ENCODE measurements at places on chromosomes 3 and 15.

GRCh38 chr15:31264559-31265089 lies 62.0 kb upstream of the KLF13 start:
- DNase-seq: no peak

GRCh38 chr3:48285132-48285531 lies 44.2 kb downstream of the ZNF589 start:
- no peak for DNase-seq

- DNase-seq: no peak
These were observed 225.0 kb upstream of the PROK2 start for GRCh38 chr3:72009851-72010443.

DNA sequence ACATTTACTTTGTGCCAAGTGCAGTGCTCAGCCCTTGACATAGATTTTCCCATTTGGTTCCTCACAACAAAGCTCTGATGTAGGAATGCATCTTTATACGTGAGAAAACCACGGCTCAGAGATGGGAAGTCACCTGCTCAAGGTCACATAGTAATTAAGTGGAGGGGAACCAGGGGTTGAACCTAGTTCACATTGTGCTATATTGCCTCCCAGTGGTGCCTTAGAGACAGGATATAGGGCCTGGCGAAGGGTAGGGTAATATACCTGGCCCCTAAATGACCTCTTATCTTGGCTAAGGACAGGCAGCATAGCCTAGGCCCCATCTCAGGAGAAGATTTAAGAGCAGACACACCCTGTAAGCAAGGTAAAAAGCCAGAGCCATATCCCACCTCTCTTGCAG lies 71.5 kb downstream of the FOXP1 start:
- DNase-seq: no peak

DNA sequence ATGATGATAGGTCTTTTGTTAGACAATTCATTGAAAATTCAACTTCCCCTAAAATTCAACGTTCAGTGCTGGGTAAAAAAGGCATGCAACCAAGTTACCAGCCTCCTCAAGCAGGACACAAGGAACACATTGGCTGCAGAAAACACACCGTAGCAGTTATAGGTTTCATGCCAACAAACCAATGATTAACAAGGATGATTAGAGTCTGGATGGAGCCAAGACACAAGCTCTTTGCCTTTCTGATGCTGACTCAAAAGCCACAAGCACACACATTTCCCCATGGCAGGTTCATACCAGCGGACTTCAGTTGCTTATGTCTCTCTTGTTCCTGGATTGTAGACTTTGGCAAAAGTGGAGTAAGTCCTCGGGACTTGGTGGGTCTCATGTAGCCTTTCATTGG lies 105.8 kb downstream of the DHX30 start:
- no peak for DNase-seq

GRCh38 chr3:105579439-105579838 lies 212.7 kb downstream of the ALCAM start:
- DNase-seq: no peak

- no peak for DNase-seq
These were observed 249.3 kb upstream of the TGFBR2 start for GRCh38 chr3:30356866-30357753.

DNA sequence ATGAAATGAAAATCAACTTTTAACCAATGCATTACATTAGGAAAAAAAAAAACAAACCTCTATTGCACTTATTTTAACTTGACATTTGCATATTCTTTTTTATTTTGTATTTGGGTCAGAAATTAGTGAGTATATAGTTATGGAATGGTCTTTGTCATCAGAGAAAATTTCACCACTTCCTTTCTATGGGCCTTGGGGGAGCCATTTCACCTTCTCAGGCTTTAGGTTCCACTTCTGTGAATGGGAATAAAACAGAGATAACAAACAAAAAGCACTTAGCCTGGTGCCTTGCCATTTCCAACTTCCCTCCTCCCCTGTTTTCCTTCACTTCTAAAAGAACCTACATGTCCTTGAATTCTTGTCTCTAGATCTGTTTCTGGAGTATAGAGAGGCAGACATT lies 168.0 kb upstream of the STT3B start:
- no peak for DNase-seq

DNA sequence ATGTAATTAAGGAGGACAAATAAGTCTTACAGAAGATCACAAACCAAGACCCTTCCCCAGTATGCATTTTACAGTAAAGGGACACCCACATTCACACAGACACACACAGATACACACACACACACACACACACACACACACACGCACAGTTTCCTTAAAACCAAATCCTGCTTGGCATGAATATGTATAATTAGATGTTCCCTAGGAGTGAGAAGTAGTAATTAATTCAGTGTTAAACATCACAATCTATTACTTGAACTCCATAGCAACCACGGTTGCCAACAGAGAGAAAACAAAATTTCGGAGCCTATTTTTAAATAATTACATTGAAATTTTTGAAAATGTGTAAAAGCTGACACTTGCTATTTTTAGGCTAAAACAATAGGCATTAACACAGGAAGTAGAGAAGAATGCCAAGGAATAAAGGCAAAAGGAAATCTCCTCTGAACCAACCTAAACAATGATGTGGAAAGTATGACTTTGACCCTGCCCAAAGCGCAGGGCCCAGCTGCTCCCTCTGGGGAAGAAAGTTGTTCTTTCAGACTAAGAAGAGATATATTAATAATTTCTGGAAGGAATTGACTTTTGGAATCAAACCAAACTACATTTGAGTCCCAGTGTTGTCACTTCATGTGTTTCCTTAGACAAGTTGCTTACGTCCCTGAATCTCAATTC lies 215.3 kb downstream of the CPNE4 start:
- no peak for DNase-seq
